Activated T-cell treated with anti-CD3 and anti-CD28 coated beads, Interleukin-2, amount 50 U/mL, for 72 hours (primary cell): ENCODE measurements at places on chromosomes 6 and 20.

DNA sequence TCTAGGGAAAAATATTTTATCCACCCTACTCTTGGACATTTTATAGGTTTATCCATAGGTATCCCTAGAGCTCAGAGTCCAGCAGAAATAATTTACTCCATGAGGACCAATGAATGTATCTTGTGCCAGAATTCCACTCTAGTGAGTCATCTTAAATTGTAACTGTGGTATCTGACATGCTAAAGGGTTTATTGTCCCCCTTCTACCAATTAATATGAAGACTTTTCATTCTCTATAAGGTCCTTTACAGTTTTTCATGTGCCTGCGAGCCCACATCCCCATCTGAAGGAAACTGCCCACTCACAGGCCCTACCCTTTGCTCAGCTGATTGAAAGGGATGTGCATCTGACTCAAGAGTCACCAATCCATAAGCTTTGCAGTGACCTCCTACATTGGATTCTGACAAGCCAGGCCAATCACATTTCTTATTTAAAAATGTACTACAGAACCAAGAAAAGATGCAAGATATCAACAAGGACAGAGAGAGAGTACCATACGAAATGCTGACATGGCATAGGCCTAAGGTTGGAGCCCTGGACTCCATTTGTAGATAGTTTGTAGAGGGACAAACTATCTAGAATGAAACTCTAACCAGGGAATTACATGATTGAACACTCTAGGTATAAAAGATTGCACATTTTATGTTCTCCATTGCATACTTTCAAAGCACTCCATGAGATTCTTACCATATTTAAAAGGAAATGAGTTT lies 93.4 kb upstream of the DEFB112 start:
- H3K4me1 ChIP-seq, result no peaks in the 10 kb centered on the region
- H3K27me3 ChIP-seq, result no peaks in the 10 kb centered on the region
- DNase-seq, result no peak
- no peak overlapping the region for H3K27ac ChIP-seq
- no peak overlapping the region for H3K4me3 ChIP-seq

GRCh38 chr6:111918825-111919224 lies 45.6 kb upstream of the FYN start:
- H3K4me3 ChIP-seq, result no peak overlapping the region
- no peaks in the 10 kb centered on the region for H3K36me3 ChIP-seq
- no peak overlapping the region for H3K27ac ChIP-seq
- no peaks in the 10 kb centered on the region for H3K27me3 ChIP-seq

DNA sequence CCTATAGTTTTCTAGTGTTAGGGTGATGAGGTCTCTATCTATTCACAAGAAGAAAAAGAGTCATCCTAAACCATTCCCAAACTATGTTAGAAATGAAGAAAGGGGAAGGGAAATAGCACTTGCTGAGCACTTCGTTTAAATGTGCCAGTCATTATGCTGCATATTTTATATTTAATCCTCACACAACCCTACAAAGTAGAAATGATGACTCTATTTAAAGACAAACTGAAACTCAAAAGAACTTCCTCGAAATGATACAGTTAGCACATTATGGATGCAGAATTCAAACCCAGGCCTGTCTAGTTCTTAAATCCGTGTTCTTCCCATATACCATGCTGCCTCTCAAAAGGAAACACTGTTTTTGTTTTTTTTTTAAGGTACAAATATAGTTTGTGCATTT lies 174.6 kb downstream of the GMPR start:
- H3K27me3 ChIP-seq, result no peaks in the 10 kb centered on the region
- peak overlapping the region; percentile 60 for H3K4me3 ChIP-seq
- DNase-seq, result no peak
- peak overlapping the region; percentile 86 for H3K27ac ChIP-seq
- no peaks in the 10 kb centered on the region for H3K36me3 ChIP-seq
- H3K4me1 ChIP-seq, result peaks cover 62% of the 10 kb centered on the region

- H3K36me3 ChIP-seq, result no peaks in the 10 kb centered on the region
- no peaks in the 10 kb centered on the region for H3K27me3 ChIP-seq
- H3K4me1 ChIP-seq, result no peaks in the 10 kb centered on the region
- H3K27ac ChIP-seq, result no peak overlapping the region
Measured at GRCh38 chr6:47230579-47230978, 79.1 kb downstream of the TNFRSF21 start.

GRCh38 chr6:119979862-119980261 lies 630.3 kb upstream of the MAN1A1 start:
- H3K27ac ChIP-seq, result no peak overlapping the region
- DNase-seq, result no peak
- H3K36me3 ChIP-seq, result no peaks in the 10 kb centered on the region
- no peak overlapping the region for H3K4me3 ChIP-seq
- H3K27me3 ChIP-seq, result no peaks in the 10 kb centered on the region
- H3K4me1 ChIP-seq, result no peaks in the 10 kb centered on the region

DNA sequence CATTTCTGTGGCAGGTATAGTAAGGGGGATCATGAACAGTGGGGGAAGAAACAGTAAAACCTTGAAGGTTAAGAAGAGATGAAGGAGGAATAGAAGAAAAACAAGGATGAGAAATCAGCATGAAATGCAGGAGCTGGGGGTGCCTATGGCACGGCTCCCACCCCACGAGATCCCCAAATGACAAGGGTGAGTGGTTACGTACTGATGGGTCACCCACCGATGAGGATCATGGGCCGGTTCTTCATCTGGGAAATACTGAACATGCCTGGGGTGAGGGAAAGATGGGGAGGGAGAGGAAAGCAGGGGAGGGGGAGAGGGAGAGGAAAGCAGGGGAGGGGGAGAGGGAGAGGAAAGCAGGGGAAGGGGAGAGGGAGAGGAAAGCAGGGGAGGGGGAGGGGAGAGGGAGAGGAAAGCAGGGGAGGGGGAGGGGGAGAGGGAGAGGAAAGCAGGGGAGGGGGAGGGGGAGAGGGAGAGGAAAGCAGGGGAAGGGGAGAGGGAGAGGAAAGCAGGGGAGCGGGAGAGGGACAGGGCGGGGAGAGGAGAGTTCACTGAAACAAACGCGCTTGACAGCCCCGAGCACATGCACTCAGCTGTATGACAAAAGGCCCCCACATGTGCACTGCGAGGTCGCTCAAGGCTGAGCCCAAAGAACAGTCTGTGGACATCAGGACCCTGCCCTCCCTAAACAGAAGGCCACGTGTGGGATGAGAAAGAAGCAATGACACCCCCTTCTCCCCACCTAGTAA lies 25.3 kb downstream of the MOCS1 start:
- DNase-seq, result no peak
- H3K36me3 ChIP-seq, result no peaks in the 10 kb centered on the region
- no peak overlapping the region for H3K4me3 ChIP-seq
- H3K4me1 ChIP-seq, result no peaks in the 10 kb centered on the region
- no peak overlapping the region for H3K27ac ChIP-seq
- no peaks in the 10 kb centered on the region for H3K27me3 ChIP-seq

DNA sequence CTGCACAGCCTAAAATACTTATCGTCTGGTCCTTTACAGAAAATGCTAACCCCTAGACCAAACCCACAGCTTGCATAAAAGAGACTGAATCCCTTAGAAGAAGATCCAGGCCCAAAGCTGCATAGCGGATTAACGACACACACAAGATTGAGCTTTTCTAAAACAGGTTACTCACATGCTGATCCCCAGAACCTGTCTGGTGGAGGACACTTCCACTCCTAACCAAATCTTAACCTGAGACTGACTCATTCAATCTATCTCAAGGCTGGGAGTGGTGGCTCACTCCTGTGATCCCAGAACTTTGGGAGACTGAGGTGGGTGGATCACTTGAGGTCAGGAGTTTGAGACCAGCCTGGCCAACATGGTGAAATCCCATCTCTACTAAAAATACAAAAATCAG lies 2.8 kb upstream of the SLPI start:
- H3K36me3 ChIP-seq, result no peaks in the 10 kb centered on the region
- no peak for DNase-seq
- H3K4me3 ChIP-seq, result no peak overlapping the region
- peaks cover 33% of the 10 kb centered on the region for H3K27me3 ChIP-seq
- no peak overlapping the region for H3K27ac ChIP-seq

DNA sequence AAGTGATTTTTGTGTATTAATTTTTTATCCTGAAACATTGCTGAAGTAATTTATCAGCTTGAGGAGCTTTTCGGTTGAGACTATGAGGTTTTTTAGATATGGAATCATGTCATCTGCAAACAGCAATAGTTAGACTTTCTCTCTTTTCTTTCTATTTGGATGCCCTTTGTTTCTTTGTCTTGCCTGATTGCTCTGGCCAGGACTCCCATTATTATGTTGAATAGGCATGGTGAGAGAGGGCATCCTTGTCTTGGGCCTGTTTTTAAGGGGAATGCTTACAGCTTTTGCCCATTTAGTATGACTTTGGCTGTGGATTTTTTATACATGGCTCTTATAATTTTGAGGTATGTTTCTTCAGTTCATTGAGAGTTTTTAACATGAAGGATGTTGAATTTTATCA lies 207.6 kb upstream of the DEFB112 start:
- H3K4me1 ChIP-seq, result no peaks in the 10 kb centered on the region
- no peaks in the 10 kb centered on the region for H3K36me3 ChIP-seq
- no peak overlapping the region for H3K27ac ChIP-seq
- DNase-seq, result no peak
- no peaks in the 10 kb centered on the region for H3K27me3 ChIP-seq
- no peak overlapping the region for H3K4me3 ChIP-seq

GRCh38 chr6:12328701-12329100 lies 38.5 kb downstream of the EDN1 start:
- no peak for DNase-seq
- no peaks in the 10 kb centered on the region for H3K4me1 ChIP-seq
- no peaks in the 10 kb centered on the region for H3K36me3 ChIP-seq
- H3K27ac ChIP-seq, result no peak overlapping the region
- no peak overlapping the region for H3K4me3 ChIP-seq

- H3K27ac ChIP-seq, result no peak overlapping the region
- H3K4me3 ChIP-seq, result no peak overlapping the region
- no peaks in the 10 kb centered on the region for H3K36me3 ChIP-seq
- no peak for DNase-seq
- H3K4me1 ChIP-seq, result peaks cover 11% of the 10 kb centered on the region
Measured at GRCh38 chr6:41273714-41274113, 12.8 kb downstream of the TREM1 start.

DNA sequence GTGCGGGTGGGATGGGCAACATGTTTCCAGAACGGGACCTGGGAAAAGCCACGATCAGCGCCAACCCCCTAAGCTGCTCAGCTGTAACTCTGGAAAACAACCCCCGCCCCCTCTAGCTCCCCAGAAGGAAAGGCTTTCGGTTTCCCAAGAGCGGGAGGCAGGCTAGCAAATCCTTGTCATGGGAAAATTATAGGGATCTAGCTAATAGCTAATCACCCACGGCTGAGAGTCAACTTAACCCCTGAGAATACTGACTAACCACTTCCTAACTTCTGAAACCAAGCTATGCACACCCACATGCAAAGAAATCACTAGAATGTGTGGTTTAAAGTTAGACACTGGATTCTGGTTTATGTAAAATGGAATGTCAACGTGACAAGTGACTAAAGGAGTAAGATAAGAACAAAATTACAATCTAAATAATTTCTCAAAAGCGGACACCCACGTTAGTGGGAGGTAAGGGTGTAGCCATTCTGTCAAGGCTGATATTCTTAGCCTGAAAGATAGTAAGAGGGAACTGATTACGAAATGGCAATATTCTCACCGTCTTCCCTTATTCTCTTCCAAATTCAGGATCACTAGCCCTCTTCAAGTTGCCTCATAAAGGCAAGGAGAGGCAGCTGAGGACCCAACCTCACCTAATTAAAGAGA lies 20.1 kb downstream of the JAG1 start:
- no peaks in the 10 kb centered on the region for H3K4me1 ChIP-seq
- H3K27ac ChIP-seq, result no peak overlapping the region
- H3K27me3 ChIP-seq, result peaks cover 39% of the 10 kb centered on the region
- no peak overlapping the region for H3K4me3 ChIP-seq
- DNase-seq, result no peak

DNA sequence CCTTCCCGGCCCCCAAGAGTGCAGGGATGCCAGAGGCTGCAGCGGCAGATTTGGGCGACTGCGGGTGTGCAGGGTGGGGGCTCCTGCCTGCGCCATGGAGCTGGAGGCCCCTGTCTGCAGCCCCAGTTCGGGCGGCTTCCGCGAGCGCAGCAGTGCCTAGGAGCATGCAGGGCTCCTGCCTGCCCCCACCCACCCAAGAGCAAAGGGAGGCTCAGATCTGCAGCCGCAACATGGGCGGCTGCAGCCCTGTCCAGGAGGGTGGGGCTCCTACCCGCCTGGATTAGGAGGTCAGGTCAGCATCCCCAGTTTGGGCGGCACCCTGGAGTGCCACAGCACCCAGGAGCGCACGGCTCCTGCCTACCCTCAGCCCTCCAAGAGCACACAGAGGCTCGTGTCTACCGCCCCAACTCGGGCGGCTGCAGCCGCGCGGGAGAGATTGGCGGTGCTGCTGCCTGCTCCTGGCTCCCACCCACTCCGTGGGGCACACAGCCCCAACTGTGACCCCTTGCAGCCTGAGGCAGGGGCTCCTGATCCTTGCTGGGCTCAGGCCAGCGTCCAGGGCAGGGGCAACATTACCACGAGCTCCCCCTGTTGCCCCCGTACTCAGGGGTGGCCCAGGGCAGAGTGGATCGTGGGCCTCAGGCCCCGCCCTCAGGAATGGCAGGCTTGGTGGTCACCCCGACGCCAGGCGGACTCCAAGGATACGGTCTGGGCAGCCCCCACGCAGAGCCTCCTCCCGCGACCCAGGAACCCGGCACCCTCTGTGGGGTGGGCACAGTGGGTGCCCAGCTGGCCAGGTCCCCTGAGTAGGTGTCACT lies 55.5 kb upstream of the UNC93A start:
- no peaks in the 10 kb centered on the region for H3K36me3 ChIP-seq
- no peaks in the 10 kb centered on the region for H3K4me1 ChIP-seq
- H3K4me3 ChIP-seq, result no peak overlapping the region
- H3K27ac ChIP-seq, result no peak overlapping the region

DNA sequence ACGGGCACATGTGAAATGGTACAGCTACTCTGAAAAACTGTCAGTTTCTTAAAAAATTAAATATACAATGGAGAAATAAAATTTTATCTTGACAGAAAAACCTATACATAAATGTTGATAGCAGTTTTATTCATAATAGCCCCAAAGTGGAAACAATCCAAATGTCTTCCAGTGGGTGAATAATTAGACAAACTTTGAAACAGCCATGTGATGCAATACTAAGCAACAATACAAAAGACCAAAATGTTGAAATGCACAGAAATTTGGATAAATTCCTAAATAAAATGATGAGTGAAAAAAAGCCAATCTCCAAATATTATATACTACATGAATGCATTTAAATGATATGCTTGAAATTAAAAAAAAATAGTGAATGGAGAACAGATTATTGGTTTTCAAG lies 523.1 kb downstream of the HTR1B start:
- H3K27me3 ChIP-seq, result no peaks in the 10 kb centered on the region
- no peak overlapping the region for H3K27ac ChIP-seq
- no peak overlapping the region for H3K4me3 ChIP-seq
- H3K4me1 ChIP-seq, result no peaks in the 10 kb centered on the region
- no peak for DNase-seq
